Suppressor macrophage treated with lipopolysaccharide for 1 hour (primary cell): ENCODE measurements at places on chromosomes 3 and 15.

DNA sequence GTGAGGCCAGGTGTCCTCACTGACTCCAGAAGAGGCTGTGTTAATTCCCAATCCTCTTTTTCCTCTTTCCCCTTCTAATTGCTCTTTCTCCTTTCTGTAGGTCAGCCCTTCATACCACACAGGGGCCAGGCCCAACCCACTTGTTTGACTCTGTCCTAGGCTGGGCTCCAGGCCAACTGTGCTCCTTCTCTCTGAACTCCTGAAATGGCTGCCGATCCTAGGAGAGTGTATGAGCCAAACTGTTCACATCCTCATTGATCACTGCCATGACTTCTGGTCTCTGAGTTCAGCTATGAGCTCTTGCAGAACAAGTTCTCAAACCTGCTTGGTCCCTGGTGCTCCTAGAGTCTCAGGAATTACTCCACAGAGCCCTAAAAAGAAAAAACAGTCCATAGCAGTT, 145.1 kb downstream of the VGLL4 start:
- DNase-seq = no peak

- DNase-seq = no peak
These were observed 158.7 kb downstream of the CGGBP1 start for GRCh38 chr3:87900061-87900460.

DNA sequence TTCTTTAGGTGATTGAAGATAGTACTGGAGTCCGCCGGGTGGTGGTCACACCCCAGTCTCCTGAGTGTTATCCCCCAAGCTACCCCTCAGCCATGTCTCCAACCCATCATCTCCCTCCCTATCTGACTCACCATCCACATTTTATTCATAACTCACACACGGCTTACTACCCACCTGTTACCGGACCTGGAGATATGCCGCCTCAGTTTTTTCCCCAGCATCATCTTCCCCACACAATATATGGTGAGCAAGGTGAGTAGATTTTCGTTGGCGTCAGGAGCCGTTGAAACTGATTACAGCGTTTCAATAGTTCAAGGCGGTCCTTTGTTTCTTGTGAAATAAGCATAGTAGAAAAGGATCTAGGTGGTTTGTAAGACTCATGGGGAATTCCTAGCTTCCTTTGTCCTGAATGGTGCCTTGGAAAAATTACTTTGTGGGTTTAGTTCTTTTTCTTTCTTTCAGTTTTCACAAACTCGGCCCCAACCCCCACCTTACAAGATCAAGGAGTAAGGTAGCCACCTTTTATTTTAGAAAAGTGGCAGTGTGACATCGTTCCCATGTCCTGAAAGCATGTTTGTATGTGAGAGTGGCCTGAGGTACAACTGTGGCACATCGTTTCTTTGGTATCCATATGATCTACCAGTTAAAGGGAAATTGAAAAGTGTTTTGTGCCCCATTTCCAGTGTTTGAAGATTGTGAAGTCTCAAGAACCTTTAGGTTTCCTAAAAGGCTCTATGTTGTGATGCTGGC, 200.6 kb downstream of the GHSR start:
- peak; percentile 44 for DNase-seq

DNA sequence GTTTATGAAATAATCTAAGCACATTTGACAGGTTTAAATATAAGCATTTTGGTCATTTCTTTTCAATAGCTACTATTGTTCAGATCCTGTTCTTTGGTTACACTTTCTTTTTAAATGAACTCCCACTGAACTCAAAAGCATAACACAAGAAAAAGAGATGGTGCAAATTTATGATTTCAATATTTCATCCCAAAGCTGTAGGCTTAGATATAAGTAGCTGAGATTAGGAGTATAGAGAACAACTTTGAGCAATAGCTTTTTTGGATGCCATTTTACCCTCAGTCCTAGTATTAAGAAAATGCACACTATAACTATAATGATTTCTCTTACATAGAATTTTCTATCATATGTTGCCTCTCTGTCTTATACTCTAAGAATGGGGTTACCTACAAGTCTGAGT, 213.8 kb downstream of the ATP8B4 start:
- no peak for DNase-seq

- DNase-seq = peak; percentile 77
These were observed 8.6 kb upstream of the SST start for GRCh38 chr3:187678726-187679268.

GRCh38 chr15:48516121-48516520, 129.4 kb downstream of the FBN1 start:
- DNase-seq = no peak

GRCh38 chr3:31924610-31925270, 56.3 kb downstream of the OSBPL10 start:
- no peak for DNase-seq

DNA sequence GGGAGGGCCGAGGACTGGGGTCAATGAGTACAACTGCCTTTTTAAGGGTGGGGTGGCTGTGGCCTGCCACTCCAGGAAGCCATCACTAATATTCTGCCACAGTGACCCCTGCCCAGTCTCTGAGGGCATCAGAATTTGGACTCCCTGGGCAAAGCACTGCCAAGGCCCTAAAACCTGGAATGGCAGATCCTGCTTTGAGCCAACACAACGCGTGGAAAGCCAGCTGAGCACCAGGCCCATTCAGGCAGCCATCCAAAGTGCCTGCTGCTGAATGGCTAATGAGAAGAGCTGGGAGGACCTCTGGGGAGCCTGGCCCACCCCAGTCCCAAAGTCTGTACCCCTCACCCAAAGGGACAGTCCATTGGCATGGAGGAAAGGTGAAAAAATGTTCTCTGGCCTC, 5.0 kb downstream of the TWF2 start:
- DNase-seq = no peak

DNA sequence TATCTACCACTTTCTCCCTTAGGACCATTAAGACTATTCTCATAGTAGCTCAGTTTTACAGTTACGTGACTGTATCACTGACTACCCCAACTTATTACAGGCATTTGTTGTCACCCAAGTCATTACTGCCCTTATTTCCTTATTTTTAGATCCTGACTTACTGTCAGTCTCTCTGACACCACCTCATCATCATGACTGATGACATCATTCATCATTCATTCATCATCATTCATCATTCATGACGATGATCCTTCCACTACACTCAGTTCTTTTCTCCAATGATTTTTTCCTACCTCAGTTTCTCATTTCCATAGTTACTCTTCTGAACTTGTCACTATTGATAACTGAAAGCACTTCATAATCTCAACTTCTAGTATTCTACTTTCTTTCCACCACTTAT, 83.8 kb downstream of the ADAM10 start:
- peak; percentile 32 for DNase-seq

- DNase-seq = no peak
These were observed 329.8 kb upstream of the NAALADL2 start for GRCh38 chr3:174529298-174529697.

- DNase-seq = peak; percentile 92
These were observed 2.8 kb downstream of the ABHD2 start for GRCh38 chr15:89090791-89091626.

- no peak for DNase-seq
These were observed 18.6 kb downstream of the ARRDC4 start for GRCh38 chr15:97979140-97979520.
